T-helper 2 cell (primary cell): ENCODE measurements at places on chromosomes 12 and 14.

GRCh38 chr14:77838831-77839511, 39.1 kb downstream of the ADCK1 start:
- no peak for DNase-seq

DNA sequence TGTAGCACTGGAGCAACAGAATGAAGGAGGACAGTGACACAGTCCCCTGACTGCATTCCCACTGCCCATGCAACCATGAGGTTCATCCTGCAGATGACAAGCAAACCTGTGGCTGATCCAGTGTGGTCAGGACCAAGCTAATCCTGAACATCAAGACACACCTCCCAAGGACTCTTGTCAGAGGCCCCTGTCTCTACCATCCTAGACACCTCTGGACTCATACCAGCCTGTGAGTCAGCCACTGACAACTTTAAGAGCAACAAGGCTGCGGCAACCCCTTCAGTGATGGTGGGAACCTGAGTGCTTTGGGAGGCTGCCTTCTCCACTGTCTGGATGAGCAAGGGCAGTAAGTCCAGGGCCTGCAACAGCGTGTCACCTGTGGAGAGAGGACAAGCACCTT, 24.6 kb downstream of the GCN1 start:
- no peak for DNase-seq

GRCh38 chr12:111455448-111456320, 50.0 kb downstream of the SH2B3 start:
- no peak for DNase-seq

DNA sequence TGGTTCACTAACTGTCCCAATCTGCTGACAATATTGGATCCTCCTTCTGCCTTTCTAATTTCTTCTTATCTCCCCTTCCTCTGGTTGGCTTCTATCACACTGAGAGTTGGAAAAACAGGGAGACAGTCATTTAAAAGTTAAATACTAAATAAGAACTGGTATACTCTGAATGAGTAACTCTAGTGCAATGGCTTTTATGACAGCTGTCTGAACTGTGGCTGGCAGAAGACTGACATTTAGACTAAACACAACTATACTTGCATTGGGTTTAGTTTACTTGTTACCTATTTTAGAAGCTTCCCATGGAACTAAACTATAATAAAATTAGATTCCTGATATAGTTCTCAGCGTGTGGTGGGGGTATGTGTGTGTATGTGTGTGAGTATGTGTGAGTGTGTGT, 7.9 kb upstream of the MAGOHB start:
- no peak for DNase-seq

GRCh38 chr14:61898568-61898967, 136.3 kb downstream of the SNAPC1 start:
- DNase-seq, result no peak

- DNase-seq, result no peak
Observed at GRCh38 chr12:127178463-127178862, 1088.5 kb upstream of the TMEM132C start.

DNA sequence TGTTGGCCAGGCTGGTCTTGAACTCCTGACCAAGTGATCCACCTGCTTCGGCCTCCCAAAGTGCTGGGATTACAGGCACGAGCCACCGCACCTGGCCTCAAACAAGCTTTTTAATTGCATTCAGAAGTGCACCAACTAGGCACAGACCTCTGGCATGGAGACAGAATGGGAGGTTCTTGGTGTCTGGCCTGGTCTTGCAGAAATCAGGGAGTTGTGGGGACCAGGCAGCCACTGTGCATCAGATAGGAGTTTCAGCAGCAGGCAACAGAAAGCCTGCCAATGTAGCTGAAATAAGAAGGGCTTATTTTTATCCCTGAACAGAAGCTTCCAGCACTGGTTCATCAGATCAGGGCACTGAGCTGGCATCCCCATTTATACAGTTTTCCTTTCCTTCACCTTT, 22.2 kb upstream of the TCL1B start:
- no peak for DNase-seq

DNA sequence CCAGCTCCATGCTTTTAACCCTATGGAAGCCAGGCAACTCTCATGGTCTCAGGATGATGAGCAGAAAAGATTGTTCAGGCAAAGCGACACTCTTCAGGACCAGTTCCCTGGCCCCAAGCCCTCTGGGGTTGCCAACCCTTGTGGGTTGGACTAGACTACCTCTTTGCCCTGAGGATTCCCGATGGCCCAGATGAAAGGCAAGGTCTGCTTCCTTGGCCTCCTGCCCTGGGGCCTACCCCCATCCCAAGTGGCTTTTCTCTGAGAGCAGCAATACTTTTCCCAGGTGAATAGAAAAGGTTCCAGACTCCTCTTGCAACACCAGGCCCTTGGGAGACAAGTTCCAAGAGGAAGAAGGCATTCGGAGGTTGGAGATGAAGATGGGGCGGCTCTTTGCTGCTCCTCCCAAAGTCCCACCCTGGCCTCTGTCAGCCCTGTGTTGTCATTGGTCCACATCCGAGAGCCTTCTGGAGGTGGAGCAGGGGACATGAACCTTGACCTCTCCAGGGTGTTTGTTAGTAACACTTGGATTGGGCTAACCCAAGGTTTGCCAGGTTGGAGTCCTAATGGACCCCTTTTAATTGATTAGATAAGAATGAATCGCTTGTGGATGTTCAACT, 131.1 kb downstream of the GCH1 start:
- DNase-seq, result no peak

DNA sequence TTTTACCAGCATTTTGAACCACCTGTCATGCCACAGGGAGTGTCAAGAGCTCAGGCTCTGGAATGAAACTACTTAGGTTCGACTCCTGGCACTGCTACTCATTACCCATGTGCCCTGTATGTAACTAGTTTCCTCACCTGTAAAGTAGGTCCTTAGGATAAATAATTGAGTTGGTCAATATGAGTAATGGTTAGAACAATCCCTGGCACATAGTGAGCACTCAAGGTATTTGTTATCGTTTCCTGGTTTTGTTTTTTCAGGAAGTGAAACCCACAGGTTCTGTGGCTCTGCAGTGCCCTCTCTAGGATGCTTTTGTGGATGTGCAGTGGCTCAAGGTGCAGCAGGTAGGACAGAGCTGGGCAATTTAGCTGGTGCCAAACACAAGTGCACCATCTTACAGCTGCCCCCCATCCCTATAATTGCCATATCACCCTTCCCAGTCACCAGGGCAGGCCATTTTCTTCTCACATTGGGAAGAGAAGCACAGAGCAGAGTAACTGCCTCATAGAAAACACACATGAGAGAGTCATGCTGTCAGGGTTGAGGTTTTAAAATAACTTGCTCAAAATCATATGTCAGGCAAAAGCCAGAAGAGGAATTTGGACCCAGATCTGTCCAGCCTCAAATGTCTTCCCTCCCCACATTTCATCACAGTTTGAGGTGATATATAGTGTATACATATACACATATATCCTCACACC, 297.5 kb downstream of the RPAP3 start:
- DNase-seq, result no peak

DNA sequence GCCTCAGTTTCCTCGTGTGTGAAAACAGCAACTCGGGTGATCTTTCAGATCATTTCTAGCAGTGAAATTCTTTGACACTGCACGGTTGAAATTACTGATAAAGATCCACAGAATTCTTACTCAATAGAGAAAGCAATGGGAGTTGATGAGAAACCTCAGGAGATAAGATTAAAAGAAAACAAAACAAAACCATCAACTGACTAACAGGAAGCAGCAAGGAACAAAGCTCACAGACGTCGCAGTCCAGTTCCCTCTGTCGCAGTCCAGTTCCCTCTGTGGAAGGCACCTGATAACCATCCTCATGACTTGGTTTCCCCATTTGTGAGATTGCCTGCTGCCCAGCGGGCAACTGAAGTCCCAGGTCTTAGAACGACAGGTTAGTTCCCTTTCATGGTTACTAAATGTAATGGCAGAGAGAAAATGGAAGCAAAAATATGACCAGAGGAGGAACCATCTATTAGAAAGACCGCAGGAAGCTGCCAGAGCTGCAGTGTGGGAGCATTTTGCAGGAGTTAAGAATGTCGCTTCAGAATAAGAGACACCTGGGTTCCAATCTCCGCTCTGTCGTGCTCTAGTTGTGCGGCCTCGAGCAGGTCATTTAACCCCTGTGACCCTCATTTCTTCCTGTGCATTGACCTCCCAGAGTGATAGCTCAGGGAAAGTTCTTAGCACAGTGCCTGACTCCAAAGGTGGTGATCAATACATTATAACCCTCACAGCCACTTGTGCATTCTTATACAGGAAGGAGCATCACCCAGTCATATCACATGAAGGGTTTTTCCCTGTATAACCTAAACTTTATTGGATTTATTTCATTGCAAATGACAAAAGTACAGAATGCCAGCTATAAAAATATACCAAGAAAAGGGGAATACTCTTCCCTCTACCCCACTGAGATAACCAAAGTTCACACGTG, 5.1 kb upstream of the MED13L start:
- DNase-seq, result no peak

GRCh38 chr14:35193161-35193560, 70.8 kb downstream of the PRORP start:
- DNase-seq, result no peak

GRCh38 chr12:121513464-121514183, 67.2 kb downstream of the KDM2B start:
- no peak for DNase-seq

- DNase-seq, result no peak
Observed at GRCh38 chr12:106566771-106567170, 16.0 kb upstream of the RFX4 start.

GRCh38 chr12:78473136-78473535, 391.4 kb upstream of the SYT1 start:
- DNase-seq, result no peak

GRCh38 chr12:125604976-125605375, 539.7 kb downstream of the AACS start:
- DNase-seq, result no peak

DNA sequence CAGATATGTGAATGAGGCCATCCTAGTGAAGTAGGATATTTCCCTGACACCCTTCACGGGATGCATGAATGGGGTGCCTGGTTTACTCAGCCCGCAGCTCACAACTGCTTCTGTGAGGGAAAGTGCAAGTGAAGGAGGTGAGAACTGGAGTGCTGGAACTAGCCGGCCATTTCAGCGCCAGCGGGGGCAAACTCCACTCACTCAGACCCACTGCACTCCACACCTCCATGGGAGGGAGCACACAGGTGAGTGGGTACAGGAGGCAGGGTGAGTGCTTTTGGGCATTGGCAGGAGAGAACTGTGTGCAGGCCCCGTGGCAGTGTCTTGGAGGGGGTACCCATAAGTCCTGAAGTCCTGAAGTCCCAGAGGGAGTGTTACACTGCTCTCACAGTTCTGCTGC, 1008.4 kb downstream of the SLC6A15 start:
- no peak for DNase-seq

- no peak for DNase-seq
Observed at GRCh38 chr12:113149361-113150150, at the start of gene CFAP73. Gene CFAP73, plus strand, starts transcription at chr12:113149724. Its CDS starts 134 bp downstream, at chr12:113149858.

GRCh38 chr12:51371295-51371953, 19.8 kb downstream of the GALNT6 start:
- no peak for DNase-seq

DNA sequence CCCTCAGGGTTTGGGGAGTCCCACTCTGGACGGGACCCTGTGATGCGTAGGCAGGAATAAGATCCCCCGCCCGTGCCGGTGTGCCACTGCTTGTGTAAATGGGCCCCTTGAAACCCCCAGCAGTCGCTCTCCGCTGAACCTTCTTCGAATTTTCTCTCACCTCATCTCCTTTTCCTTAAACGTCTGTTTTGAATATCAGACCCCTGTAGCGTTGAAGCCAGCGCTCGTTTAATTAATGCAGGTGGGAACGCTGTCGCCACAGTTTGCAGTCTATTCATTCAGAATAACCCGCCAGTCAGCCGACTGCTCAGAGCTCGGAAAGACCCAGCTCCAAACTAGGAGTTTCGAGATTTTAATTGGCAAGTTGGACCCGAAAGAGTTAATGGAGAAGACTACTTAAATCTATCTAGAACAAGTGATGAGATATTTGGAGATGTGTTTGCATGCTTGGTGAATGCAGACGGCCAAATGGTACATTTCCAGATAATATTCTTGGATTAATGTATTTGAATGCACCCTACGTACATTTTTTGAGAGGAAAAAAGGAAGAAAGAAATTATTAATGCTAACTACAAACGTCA, 739 bp upstream of the PPP2R5E start:
- DNase-seq, result no peak

DNA sequence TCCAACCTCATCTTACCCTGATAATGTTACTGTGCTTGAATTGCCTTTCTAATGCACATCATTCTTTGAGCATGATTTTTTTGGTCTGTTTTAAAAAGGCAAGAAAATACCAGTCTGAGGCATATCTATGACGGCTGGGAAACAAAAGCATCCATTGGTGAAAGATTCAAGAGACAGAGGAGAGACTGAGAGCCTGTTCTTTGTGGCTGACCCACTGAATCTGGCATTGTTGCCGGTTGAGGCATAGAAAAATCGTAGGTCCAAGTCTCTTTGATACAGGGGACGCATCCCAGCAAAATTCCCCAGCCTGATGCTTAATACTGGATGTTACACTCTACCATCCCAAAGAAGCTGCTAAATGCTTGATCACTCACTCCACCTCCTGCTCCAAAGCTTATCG, 2.9 kb upstream of the KLHL42 start:
- no peak for DNase-seq

DNA sequence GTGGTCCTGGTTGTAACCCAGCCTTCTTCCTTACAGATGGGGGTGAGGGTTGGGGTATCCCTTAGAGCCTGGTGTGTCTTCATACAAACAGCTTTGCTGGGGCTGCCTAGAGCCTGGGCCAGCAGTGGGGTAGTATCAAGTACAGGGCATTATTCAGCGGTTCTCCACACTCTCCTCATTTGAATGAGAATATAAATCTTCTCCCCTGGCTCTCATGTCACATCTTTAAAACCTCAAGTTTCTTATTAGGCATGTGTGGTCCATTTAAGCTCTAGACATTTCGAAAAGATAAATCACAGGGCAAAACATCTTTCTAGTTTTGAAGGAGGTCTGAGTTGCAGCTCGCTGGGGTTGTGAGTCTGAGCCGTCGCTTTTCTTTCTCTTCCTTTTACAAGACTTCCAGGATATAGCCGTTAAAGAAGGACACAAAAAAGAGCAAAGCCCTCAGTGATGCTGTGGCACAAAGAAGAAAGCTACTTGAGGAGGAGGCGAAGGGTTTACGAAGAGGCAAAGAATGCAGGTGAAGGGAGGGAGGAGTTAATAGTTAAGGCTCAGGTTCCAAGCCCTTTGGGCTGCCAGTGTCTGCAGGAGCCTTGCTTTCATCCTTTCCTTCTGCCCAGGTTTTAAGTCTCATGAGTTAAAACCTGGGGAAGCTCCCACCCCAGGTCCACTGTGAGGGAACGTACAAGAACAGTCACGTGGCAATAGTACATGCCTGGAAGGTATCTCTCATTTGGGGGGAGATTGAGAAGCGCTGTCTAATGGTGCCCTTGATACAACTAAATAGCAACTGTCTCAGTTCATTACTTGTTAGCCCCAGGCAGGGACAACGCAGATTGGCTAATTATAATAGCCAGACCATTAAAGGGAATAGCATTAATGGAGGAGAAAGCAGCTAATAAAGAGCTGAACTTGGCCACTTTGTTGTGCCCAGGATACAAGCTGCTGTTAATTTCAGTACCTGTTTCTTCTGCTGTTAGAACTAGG, 94.2 kb downstream of the ETV6 start:
- no peak for DNase-seq

- DNase-seq, result no peak
Observed at GRCh38 chr14:77372304-77372841, 4.5 kb downstream of the TMED8 start.

- DNase-seq, result no peak
Observed at GRCh38 chr12:1928439-1929121, 10.1 kb upstream of the CACNA2D4 start.
